A549 treated with GW870086 at 1 μM for 4 hours (cell line): ENCODE measurements at places on chromosomes 1 and 21. TPM values are rescaled to one million over a fixed set of nuclear protein-coding genes. Genes with fewer than 3 reads are reported as not detected.

Gene ELAPOR1
- total RNA-seq = 0.38 to 1.1 TPM (median 0.44 TPM) in 5 replicates

Gene PEX14
- 12.8 to 15.5 TPM (median 14.6 TPM) in 5 replicates for total RNA-seq

Gene HSPG2
- total RNA-seq = 53.5 to 76.4 TPM (median 69.9 TPM) in 5 replicates

Gene CFAP141
- not detected in 5 replicates for total RNA-seq

Gene TFF3
- total RNA-seq = not detected in 5 replicates

Gene HHAT
- 1.5 to 1.8 TPM (median 1.7 TPM) in 5 replicates for total RNA-seq

Gene IVL
- total RNA-seq = 0.10 to 0.15 TPM (median 0.10 TPM) in 3 of 5 replicates, not detected in the others

Gene ISG20L2
- 35.0 to 47.3 TPM (median 43.7 TPM) in 5 replicates for total RNA-seq

Gene PLA2G2D
- total RNA-seq = not detected in 5 replicates
